CD4-positive, alpha-beta T cell treated with Interleukin-4 for 4 hours (primary cell): ENCODE measurements at places on chromosomes 12 and 14.

DNA sequence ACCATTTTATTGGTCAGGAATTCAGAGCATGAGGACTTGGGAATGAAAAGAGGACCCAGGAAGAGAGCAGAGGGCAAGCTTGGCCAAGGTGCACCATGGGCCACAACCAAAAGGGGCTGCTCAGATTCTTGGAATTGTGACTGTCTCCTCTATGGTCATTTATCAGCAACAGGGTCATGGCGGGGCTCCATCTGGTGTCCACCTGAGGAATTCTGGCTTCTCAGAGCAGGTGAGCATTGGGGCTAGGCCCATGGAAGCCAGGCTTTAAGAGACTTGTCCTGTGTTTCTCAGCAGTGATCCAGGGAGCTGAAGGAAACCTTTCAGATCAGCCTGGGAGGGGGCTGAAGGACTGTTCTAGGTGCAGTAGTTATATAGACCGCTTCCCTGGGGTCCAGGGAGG is 2.6 kb upstream of the RIN3 start:
- DNase-seq: no peak

GRCh38 chr12:101745481-101745880 is 6.2 kb upstream of the SYCP3 start:
- DNase-seq: no peak

- no peak for DNase-seq
Observed at GRCh38 chr12:130079279-130079678, 83.0 kb upstream of the FZD10 start.

GRCh38 chr12:49137476-49137875 is 6.3 kb upstream of the TUBA1B start:
- no peak for DNase-seq

- no peak for DNase-seq
Observed at GRCh38 chr14:87508333-87508732, 484.6 kb downstream of the GALC start.

GRCh38 chr14:69287098-69288010 is 27.4 kb downstream of the GALNT16 start:
- no peak for DNase-seq

- DNase-seq: no peak
Observed at GRCh38 chr12:67794161-67794560, 145.6 kb downstream of the DYRK2 start.

DNA sequence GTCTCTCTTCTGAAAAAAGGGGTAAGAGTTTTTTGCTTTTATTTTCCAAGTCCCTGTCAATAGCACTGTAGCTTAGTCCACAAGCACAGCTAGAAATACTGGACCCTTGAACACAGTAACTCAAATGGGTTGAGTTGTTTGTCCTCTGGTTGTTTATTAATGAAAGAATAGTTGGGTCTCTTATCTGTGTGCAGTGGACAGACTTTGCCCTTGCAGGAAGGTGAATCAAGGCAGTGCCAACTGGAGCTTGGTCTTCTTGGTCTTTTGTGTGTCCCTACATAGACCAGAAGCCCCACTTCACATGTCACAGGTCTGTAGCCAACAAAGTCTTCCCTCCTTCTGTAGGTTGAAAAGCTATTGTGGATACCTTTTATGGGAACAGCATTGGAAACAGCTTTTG is 322.0 kb downstream of the AACS start:
- DNase-seq: no peak

- no peak for DNase-seq
Observed at GRCh38 chr12:110262442-110263388, 18.3 kb upstream of the ATP2A2 start.

DNA sequence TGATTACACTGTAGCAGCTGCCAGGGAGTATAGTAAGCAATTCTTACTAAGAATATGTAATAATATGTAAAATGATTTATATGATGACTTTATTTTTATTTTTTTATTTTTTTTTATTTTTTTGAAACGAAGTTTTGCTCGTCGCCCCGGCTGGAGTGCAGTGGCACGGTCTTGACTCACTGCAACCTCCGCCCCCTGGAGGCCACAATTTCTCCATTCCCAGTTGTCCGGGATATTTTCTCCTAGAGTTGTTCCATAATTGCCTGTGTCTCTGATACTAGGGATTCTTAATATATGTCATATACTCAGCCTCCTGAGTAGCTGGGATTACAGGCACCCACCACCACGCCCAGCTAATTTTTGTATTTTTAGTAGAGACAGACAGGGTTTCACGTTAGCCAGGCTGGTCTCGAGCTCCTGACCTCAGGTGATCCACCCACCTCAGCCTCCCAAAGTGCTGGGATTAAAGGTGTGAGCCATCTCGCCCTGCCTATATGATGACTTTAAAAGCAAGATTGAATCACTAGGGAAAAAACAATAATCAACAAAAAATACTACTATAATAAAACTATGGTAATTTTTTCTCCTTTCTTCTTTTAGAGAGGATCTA is 12.2 kb upstream of the ITPR2 start:
- DNase-seq: no peak

DNA sequence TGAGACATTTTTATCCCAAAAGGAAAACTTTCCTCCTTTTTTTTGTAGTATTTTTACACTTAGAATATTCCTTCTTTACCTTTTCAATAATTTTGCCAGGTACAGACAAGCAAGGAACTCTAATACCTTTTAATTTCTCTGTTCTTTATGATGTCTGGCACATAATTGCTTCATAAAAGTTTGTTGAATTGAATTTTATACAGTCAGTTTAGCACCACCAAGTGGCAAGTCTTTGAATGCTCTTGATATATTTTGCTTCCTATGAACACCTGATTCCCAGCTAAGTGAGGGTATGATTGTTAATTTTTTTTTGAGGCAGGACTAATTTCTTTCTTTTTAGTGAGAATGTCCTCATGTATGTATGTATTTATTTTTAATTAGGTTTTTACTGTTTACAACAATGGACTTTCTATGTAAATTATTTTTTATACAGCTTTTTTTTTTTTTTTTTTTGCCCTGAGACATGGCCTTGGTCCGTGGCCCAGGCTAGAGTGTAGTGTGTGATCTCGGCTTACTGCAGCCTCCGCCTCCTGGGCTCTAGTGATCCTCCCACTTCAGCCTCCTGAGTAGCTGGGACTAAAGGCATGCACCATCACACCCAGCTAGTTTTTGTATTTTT is 6.9 kb downstream of the TBC1D15 start:
- DNase-seq: peak; percentile 37

GRCh38 chr12:57239587-57240065 is 10.1 kb downstream of the SHMT2 start:
- no peak for DNase-seq

- no peak for DNase-seq
Observed at GRCh38 chr14:68881396-68881795, 88.5 kb upstream of the ZFP36L1 start.

- DNase-seq: peak; percentile 8
Observed at GRCh38 chr12:49946086-49946485, 4.5 kb upstream of the AQP2 start.

DNA sequence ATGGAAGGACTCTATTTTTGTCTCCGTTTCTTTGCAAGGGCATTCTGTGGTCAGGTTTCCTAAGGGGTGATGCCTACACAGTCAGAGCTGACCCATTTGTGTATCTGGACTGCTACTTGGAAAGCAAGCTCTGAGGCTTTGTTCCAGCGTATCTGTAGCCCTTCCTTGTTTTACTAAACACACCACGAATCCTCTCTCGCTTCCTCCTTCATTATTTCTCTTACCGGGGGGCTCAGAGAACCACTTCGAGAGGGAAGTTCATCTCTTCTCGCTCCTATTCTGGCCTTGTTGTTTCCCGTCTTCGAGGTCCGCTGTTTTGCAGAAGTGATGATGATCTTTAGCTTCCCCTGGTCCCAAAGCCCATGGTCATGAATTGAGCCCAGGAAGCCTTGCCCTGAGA is 164.7 kb downstream of the SSPN start:
- no peak for DNase-seq

GRCh38 chr14:53034688-53035230 is 83.9 kb upstream of the FERMT2 start:
- no peak for DNase-seq

GRCh38 chr14:92315050-92315805 is 7.7 kb upstream of the SLC24A4 start:
- no peak for DNase-seq

DNA sequence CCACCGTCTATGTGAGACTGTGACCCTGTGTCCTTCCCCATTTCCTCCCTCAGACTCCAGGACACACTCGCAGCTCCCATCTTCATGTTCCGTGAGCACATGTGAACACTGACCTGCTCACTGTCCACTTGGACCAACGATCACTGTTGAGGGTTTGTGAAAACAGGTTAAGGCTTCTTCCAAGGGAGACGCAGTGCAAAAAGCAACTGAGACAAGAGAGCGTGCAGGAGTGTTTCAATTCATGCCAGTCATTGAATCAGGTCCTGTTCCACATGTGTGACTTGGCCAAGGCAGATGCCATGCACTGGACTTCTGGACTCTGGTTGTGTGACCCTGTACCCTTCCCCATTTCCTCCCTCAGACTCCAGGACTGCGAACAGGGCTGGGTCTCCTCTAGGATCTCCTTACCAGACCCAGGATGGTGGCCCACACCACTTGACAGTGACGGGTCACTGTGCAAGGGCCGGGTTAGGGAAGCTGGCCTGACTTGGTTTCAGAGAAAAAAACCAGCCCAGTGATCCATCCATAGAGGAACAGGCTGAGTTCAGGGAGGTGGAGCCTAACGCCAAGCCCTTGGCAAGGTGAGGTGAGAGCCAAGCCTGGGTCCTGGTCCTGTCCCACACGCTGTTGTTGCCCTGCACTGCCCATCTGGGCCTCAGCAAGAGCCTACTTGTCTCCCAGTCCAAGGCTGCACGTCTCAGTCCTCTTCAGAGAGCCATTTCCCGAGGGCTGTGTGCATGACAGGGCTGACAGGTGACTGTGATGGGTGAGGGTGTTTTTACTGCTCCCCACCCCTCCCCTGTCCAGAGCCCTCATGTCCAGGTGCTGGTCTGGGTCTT is 5.7 kb upstream of the KRT5 start:
- DNase-seq: no peak

GRCh38 chr12:128573907-128574306 is 249.9 kb downstream of the SLC15A4 start:
- DNase-seq: no peak

DNA sequence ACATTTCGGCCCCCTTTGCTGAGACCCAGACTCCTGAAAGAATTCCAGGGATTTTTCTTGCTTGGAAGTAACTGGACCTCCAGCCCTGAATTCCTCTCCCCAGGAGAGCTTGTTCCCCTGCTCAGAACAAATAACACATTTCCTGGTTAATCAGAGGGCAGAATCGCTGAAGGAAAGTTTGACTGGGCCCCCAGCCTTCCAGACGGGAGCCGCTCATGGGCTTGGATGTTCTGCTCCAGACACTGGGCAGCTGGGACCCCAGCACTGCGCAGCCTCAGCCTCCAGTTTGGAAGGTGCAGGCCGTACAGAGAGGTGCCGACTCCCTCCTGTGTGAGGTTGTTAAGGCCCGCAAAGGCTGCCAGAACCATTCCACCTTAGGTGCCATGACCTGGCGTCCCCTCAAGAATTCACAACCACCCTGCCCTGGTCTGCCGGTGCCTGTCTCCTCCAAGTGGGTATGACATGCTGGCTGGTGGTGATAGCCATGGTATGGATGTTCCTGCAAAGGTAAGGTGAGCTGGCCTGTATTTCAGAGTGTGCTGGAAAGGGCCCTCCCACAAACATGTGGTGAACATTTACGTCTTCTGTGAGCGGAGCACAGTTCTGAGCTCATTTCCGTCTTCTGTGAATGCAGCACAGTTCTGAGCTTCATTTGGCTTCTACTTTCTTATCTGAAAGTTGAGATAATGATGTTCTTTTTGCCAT is 5.1 kb upstream of the LTBP2 start:
- no peak for DNase-seq

DNA sequence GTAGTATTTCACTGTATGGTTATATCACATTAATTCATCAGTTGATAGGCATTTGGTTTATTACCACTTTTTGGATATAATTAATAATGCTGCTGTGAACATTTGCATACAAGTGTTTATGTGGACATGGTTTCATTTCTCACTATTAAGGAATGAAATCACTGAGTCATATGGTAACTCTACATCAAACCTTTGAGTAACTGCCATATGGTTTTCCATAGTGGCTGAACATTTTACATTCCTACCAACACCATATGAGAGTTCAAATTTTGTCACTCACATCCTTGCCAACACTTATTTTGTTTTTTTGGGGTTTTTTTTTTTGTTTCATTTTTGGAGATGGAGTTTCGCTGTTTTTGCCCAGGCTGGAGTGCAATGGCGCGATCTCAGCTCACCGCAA is 30.2 kb upstream of the EAPP start:
- no peak for DNase-seq

DNA sequence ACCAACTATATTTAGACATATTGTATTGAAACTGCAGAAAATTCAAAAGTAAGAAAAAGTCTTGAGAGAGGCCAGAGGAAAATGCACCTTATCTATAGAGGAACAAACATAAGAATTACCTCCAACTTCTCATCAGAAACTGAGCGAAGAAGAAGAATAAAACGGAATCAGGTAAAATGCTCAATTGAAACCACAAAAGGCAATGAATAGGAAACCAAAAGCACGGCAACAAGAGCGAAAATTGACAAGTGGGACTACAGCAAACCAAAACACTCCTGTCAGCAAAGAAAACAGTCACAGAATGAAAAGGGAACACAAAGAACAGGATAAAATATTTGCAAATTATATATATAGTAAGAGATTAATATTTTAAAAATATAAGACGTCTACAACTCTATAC is 61.9 kb upstream of the PARP11 start:
- peak; percentile 57 for DNase-seq

DNA sequence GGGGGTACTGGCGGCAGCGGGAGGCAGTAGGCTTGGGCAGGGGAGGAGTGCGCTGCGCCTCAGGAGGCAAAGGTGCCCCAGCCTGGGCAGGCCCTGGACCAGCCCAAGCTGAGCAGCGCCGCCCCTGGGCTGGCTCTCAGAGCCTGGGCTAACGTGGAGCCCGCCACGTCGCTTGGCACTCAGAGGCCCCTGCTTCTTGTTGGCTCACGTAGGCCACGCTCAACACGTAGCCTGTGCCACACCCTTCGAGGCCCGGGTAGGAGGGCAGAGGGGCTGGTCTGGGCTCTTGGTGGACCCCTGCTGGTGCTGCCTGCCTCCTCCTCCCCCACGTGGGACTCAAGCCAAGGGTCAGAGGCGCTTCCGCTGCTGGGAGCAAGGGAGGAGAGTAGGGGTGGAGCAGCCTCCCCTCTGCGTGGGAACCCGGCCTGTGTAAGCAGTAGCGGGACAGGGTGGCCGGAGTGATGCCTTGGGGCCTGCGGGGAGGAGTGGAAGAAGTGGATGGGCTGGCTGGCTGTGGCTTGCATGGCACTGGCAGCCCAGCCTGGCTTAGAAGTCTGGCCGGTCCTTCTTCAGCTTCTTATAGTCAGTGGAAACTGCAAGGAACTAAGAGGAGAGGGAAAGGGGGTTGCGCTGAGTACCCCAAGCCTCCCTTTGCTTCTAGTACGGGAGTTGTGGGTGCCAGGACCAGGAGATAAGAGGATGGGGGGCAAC is 5.7 kb downstream of the SHMT2 start:
- DNase-seq: no peak

GRCh38 chr12:111643427-111643826 is 42.3 kb downstream of the BRAP start:
- DNase-seq: no peak

DNA sequence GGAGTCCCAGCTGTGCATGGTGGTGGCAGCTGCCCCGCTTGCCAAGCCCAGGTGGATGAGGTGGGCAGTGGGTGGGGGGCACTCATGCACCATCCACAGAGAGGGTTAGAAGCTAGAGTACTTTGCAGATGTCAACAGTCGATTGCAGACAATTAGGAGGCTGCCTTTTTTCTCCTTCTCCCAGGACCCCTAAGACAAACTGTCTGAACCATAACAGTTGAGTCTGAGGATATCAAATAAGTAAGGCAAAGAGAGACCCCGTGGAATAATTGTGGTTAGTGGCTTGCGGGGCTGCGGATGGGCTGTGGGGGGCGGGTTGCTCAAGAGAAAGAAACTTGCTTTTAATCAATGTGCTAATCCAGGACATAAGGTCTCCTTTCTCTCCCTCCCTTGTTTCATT is 926.2 kb downstream of the VRK1 start:
- no peak for DNase-seq
